ENCODE measurements at places on chromosomes 1 and 21. TPM values are rescaled to one million over a fixed set of nuclear protein-coding genes. Genes with fewer than 3 reads are reported as not detected.

DNA sequence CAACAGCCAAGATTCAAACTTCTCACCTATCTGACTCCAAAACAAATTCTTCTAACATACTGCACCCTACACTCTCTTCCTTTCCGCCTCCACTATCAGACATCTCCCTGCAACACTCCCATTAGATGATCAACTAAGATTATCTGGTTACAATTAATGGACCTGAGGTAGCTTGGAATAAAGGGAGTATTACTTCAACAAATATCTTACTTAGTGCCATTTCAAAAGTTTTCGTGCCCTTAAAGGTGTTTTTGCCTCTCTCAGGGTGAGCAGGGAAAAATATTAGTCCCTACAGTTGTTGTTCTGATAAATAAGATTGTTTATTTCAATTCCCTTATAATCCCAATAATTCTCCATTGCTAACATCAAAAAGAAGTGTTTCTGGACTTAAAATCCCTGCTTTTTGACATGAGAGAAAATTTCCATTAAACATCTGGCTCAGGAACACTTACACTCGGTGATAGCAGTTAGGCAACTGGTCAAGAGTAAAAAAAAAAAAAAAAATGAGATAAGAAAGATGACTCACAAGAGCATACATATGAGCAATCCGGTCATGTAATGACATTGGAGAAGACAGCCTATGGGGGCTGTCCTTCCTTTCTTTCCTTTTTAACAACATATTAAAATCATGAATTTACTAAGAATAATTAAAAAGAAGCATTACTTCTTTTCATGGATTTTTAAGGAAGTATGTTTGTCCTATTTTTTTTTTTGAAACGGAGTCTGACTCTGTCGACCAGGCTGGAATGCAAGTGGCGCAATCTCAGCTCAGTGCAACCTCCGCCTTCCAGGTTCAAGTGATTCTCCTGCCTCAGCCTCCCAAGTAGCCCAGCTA is 7.6 kb downstream of the RSBN1 start:
- peaks cover 5% of the 10 kb centered on the region for H3K36me3 ChIP-seq
- H3K4me3 ChIP-seq = no peak overlapping the region
- H3K27me3 ChIP-seq = no peaks in the 10 kb centered on the region
- H3K4me1 ChIP-seq = peaks cover 40% of the 10 kb centered on the region
- DNase-seq = no peak
- no peak overlapping the region for H3K27ac ChIP-seq

GRCh38 chr1:12011998-12012397 is 7.3 kb upstream of the MIIP start:
- peaks cover 32% of the 10 kb centered on the region for H3K36me3 ChIP-seq
- no peak overlapping the region for H3K27ac ChIP-seq
- H3K4me3 ChIP-seq = no peak overlapping the region
- no peaks in the 10 kb centered on the region for H3K27me3 ChIP-seq
- no peaks in the 10 kb centered on the region for H3K4me1 ChIP-seq

- no peaks in the 10 kb centered on the region for H3K36me3 ChIP-seq
- H3K27ac ChIP-seq = no peak overlapping the region
- peaks cover 14% of the 10 kb centered on the region for H3K4me1 ChIP-seq
- DNase-seq = no peak
Observed at GRCh38 chr1:246138781-246139180, 368.3 kb downstream of the SMYD3 start.

- DNase-seq = no peak
- H3K4me1 ChIP-seq = no peaks in the 10 kb centered on the region
- H3K27me3 ChIP-seq = no peaks in the 10 kb centered on the region
- no peaks in the 10 kb centered on the region for H3K36me3 ChIP-seq
- H3K27ac ChIP-seq = no peak overlapping the region
Observed at GRCh38 chr1:206930210-206930798, 8.6 kb upstream of the FCMR start.

DNA sequence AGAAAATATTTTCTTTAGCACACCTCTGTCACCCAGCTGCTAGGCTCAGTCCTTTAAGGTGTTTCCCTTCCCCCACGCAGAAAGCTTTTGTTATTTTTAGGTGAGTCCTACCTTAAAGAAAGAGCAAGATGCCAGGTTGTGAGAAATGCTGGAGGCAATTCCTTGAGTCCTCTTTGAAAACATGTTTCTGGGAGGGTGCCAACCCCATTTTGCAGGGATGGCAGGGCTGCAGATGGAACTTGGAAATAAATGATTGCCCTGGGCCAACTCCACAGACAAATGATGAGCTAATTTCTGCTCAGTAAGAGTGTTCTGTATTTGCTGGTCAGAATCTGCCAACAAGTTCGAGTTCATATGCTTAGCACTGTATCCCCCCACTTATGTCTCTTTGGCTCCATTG is 119.2 kb upstream of the RAB3GAP2 start:
- H3K4me1 ChIP-seq = no peaks in the 10 kb centered on the region
- no peak overlapping the region for H3K4me3 ChIP-seq
- H3K27ac ChIP-seq = no peak overlapping the region
- no peak for DNase-seq

DNA sequence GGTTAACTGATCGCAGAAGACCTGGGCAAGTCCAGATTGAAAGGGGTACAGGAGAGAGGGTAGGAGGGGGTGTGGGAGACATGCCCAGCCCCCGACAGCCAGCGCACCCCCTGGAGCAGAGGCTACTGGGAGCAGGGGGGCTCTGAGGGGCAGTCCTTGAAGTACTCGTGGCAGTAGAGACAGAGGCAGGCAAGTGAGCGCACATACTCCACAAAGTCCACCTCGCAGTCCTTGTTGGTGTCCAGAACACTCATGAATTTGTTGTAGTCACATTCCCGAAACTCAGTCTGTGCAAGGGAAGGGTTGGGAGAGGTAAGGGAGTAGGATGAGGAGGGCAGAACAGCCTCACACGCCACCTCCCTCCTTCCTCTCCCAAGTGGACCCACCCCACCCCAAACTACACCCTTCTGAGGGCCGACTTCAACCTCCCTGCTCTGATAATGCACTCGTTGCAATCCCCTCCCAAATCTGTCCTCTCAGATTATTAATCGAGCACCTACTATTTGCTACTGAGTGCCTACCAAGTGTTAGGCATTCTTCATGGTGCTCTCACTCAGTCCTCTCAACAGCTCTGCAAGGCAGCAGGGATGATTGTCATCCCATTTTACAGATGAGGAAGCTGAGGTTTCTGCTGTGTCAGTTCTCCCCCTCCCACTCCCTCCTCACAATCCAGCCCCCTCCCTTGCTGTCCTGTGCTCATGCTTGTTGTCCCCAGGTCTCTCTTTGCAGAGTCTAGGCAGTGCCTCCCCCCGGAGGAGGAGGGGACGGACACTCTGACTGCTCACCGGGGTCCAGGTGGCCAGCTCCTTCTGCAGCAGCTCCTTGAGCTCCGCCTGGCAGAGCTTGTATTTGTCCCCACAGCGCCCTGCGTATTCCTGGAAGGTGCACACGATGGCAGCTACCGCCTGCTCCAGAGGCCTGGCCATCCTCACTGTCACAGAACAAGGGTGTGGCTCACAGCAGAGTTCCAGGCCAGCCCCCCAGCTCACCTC is 1.2 kb downstream of the S100A3 start:
- H3K4me1 ChIP-seq = peaks cover 84% of the 10 kb centered on the region
- H3K27ac ChIP-seq = peak overlapping the region; percentile 99
- H3K36me3 ChIP-seq = no peaks in the 10 kb centered on the region
- no peaks in the 10 kb centered on the region for H3K27me3 ChIP-seq
- no peak overlapping the region for H3K4me3 ChIP-seq

DNA sequence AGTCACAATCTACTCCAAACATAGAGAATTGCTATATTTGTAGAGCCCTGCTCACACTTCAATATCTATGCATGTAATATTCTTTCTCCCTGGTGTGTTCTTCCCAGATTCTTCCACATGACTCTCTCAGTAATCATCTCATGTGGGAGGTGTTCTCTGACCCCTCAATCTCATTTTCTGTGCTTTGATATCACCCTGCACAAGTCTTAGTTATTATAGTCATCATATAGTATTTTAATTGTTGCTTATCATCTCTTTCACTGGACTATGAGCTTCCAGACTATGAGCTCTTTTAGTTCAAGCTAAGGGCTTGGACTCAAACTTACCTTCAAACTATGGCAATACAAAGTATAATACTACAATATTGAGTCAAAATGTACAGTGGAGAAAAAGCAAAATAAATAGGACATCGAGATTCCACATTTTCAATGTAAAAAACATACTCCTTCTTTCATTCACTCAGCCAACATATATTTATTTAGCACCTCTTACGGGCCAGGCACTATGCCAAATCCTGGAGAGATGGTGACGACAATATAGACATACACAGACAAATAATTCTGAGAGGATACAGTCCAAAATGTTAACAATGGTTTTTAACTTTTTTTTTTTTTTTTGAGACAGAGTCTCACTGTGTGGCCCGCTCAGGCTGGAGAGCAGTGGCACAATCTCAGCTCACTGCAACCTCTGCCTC is 12.7 kb downstream of the TESK2 start:
- H3K27ac ChIP-seq = no peak overlapping the region
- H3K36me3 ChIP-seq = no peaks in the 10 kb centered on the region
- peaks cover 3% of the 10 kb centered on the region for H3K4me1 ChIP-seq
- no peak for DNase-seq
- H3K27me3 ChIP-seq = peaks cover 2% of the 10 kb centered on the region

DNA sequence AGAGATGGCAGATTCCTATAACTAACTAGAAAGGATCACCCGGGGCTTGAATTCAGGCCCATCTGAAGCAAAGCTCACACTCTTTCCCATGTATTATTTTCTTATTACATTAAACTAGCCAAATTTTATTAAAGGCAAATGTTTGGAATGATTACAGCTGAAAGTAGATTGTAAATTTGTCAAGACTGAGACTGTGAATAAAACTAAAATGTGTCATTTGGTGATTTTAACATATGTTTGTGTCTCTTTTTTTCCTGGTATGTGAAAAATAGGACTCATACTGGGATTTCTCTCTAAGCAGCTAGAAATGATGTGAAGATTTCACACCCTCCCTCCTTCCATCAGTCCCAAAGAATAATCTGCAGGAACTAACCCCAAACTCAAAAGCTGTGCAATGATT is 19.1 kb upstream of the KIAA0040 start:
- H3K4me1 ChIP-seq = no peaks in the 10 kb centered on the region
- H3K4me3 ChIP-seq = no peak overlapping the region
- no peak overlapping the region for H3K27ac ChIP-seq
- DNase-seq = no peak

GRCh38 chr1:37767488-37767887 is 2.6 kb upstream of the EPHA10 start:
- H3K4me1 ChIP-seq = peaks cover 3% of the 10 kb centered on the region
- no peaks in the 10 kb centered on the region for H3K36me3 ChIP-seq
- no peak overlapping the region for H3K27ac ChIP-seq
- H3K27me3 ChIP-seq = peaks cover 61% of the 10 kb centered on the region
- DNase-seq = no peak

DNA sequence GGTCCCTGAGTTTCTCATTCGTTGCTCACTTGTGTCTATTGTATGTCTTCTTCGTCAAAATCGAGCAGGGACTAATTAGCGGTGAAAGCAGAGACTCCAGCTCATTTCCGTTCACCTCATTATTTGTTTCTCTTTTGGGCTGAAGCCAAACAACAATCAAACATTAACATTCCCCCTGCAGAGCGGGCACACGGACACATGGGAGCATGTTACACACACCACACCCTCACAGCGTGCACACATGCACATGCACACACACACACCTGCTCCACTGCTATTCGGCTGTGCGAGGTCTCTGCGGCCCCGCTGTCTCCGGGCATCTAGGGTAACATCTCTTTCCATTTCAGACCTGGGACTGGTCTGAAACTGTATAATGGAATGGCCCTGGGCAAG is 58.5 kb upstream of the LRRC8D start:
- DNase-seq = no peak
- peak overlapping the region; percentile 84 for H3K4me3 ChIP-seq
- H3K36me3 ChIP-seq = peaks cover 2% of the 10 kb centered on the region
- peaks cover 20% of the 10 kb centered on the region for H3K27me3 ChIP-seq
- peaks cover 24% of the 10 kb centered on the region for H3K4me1 ChIP-seq

- no peak overlapping the region for H3K27ac ChIP-seq
- no peaks in the 10 kb centered on the region for H3K27me3 ChIP-seq
- no peak for DNase-seq
- H3K4me3 ChIP-seq = no peak overlapping the region
Observed at GRCh38 chr1:59122527-59122926, 174.4 kb upstream of the FGGY start.

GRCh38 chr1:109478806-109479205 is 4.9 kb upstream of the ATXN7L2 start:
- no peak for DNase-seq
- no peaks in the 10 kb centered on the region for H3K36me3 ChIP-seq
- H3K4me3 ChIP-seq = no peak overlapping the region
- no peak overlapping the region for H3K27ac ChIP-seq

The AMY1A gene
- not detected for total RNA-seq

The MGST3 gene
- 139 TPM for total RNA-seq

The PLXNA2 gene
- 20.5 TPM for total RNA-seq

Measured in osteocyte (in vitro differentiated cells).